ENCODE measurements at places on chromosomes 7 and 10. TPM values are rescaled to one million over a fixed set of nuclear protein-coding genes. Genes with fewer than 3 reads are reported as not detected.
A peak's percentile ranks its signal among the peaks of the same experiment; 100 is the strongest.

MYL7 gene
- total RNA-seq, result 12.5 TPM

KCND2 gene
- 3.7 TPM for total RNA-seq

MSS51 gene
- 4.9 TPM for total RNA-seq

GRCh38 chr7:127290116-127290655 lies 37.4 kb upstream of the GRM8 start:
- no peak for DNase-seq
- H3K4me3 ChIP-seq, result no peak overlapping the region
- H3K27ac ChIP-seq, result no peak overlapping the region
- peaks cover 28% of the 10 kb centered on the region for H3K27me3 ChIP-seq

DNA sequence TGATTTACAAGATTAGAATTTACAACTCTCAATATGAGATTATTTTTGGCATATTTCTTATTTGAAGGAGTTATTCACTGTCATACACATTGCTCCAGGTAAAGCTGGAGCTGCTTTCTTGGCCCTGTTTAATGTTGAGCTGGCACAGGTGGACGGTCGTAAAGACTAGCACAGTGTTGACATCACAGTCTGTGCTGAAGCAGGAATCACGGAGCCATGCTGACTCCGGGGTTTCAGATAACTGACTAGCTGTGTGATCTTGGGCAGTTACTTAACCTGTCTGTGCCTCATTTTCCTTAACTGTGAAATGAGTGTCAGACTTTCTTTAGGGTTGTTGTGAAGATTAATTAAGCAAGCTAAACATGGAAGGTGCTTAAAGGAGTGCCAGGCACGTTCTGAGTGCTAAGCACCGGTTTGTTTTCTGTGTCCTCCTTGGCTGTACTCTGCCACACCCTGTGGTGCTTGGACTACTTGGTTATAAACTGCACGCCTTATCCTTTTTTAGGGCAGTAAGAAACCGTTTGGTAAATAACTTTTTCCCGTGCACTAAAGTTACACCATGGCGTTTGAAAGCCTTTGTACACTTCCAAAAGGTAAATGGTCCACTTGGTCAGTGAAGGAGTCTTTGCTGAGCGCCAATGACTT lies 47.7 kb downstream of the DYNC2I1 start:
- peaks cover 24% of the 10 kb centered on the region for H3K36me3 ChIP-seq
- DNase-seq, result no peak
- H3K4me1 ChIP-seq, result no peaks in the 10 kb centered on the region
- H3K27me3 ChIP-seq, result no peaks in the 10 kb centered on the region

DNA sequence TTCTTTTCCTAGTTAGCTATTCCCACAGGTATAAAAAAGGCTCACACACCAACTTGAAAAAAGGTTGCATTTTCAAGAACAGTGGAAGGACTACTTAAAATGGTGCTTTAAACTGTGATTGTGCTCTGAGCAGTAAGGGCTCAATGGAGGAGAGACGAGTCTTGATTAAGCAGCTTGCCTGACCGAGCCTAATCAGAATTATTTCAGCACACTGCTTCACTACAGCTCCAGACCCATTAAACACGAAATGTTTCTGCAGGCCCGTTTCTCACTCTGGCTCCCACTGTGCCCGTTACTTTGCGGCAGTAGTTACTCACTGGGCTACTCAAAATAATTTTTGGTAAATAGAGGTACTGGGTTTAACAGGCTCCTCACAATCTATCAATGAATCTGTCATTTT lies 126.0 kb downstream of the NRCAM start:
- no peak for DNase-seq
- H3K4me1 ChIP-seq, result peaks cover 22% of the 10 kb centered on the region
- H3K36me3 ChIP-seq, result no peaks in the 10 kb centered on the region
- H3K27ac ChIP-seq, result no peak overlapping the region

GRCh38 chr7:50940621-50941020 lies 157.9 kb upstream of the GRB10 start:
- H3K27me3 ChIP-seq, result peaks cover 7% of the 10 kb centered on the region
- H3K4me1 ChIP-seq, result no peaks in the 10 kb centered on the region
- H3K27ac ChIP-seq, result no peak overlapping the region
- DNase-seq, result no peak
- H3K36me3 ChIP-seq, result no peaks in the 10 kb centered on the region

- no peak overlapping the region for H3K4me3 ChIP-seq
- peaks cover 1% of the 10 kb centered on the region for H3K27me3 ChIP-seq
- DNase-seq, result no peak
- peaks cover 5% of the 10 kb centered on the region for H3K4me1 ChIP-seq
Measured at GRCh38 chr10:58712141-58712540, 199.5 kb downstream of the BICC1 start.

DNA sequence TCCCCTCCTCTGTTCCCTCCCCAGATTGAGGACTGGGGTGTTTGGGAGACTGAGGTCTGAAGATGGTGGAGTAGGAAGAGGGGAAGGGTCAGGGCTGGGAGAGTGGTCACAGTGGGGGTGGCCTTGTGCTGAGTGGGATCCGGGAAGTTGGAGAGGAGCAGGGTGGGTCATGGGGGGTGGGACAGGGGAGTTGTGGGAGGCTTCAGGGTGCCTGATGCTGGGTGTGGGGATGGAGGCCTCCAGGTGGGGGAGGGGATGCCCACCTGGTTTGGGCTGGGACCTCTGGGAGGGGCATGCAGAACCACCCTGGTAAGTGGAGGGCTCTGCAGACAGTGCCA lies 2.6 kb downstream of the ZNF775 start:
- peaks cover 3% of the 10 kb centered on the region for H3K36me3 ChIP-seq
- H3K4me3 ChIP-seq, result no peak overlapping the region
- no peak for DNase-seq
- H3K4me1 ChIP-seq, result peaks cover 78% of the 10 kb centered on the region

DNA sequence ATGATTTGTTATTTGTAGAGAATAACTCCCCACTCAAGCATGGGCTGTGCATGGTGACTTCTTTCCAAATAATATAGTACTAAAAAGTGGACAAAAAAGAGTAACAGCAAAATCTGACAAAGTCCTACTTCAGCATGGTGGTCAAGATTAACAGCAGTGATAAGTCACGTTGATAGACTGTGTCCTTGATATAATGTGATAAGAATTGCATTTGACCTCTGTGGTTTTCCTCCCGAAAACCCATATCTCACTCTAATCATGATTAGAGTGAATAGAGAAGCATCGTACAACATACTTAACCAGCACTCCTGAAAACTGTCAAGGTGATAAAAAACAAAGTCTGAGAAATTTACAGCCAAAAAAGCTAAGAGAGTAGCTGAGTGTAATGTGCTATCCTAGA lies 42.4 kb downstream of the REEP3 start:
- peaks cover 7% of the 10 kb centered on the region for H3K36me3 ChIP-seq
- H3K27ac ChIP-seq, result peak overlapping the region; percentile 20
- H3K27me3 ChIP-seq, result no peaks in the 10 kb centered on the region
- DNase-seq, result no peak

DNA sequence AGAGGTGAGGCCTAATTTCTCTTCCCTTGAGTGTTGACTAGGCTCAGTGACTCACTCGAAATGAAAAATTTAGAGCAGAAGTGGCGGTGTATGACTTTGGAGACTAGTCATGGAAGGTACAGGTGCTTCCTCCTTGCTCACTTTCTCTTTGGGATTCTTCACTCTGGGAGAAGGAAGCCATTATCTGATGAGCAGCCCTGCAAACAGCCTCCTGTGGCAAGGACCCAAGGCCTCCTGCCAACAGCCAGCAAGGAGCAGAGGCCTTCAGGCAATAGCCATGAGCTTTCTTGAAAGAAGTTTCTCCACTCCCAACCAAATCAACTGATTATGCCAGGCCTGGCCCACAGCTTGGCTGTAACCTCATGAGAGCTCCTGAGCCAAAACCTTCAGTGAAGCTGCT lies 369.6 kb upstream of the VWC2 start:
- H3K4me3 ChIP-seq, result no peak overlapping the region
- H3K27me3 ChIP-seq, result no peaks in the 10 kb centered on the region
- no peak overlapping the region for H3K27ac ChIP-seq
- peaks cover 7% of the 10 kb centered on the region for H3K4me1 ChIP-seq
- DNase-seq, result no peak
- no peaks in the 10 kb centered on the region for H3K36me3 ChIP-seq

- peaks cover 15% of the 10 kb centered on the region for H3K27me3 ChIP-seq
- H3K36me3 ChIP-seq, result no peaks in the 10 kb centered on the region
Measured at GRCh38 chr10:79946271-79947082, 2.4 kb downstream of the SFTPD start.

DNA sequence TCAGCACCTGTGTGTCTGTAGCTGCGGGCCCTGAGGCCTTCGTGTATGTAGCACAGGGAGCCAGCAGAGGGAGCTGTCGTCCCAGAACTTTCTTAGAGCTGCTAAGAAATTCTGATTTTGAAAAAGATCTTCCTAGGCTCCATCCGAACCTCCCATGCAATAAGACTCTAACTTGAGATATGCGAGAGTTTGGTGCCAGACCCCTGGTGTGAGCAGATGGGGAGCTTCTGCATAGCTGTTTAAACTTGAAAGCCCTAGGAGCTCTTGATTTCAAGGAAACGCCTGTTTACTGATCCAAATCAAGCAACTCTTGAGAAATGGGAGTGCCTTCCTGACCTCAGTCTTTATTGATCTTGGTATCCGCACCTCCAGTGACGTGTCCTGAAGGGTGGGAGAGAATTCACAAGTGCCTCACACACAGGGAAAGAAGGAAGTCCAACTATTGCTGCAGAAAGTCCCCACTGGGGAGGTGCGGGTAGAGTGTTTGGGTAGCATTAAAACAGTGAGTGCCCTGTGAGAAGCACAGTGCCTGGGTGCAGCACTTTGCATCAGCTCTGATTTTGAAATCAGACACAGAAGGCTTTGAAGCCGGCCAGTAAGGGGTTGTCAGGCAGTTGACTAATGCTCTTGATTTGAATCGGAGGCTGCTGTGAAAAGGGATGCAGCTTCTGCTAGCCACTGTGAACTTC lies 66.4 kb upstream of the STRIP2 start:
- peaks cover 5% of the 10 kb centered on the region for H3K4me1 ChIP-seq
- no peak overlapping the region for H3K4me3 ChIP-seq
- no peaks in the 10 kb centered on the region for H3K36me3 ChIP-seq
- peak; percentile 78 for DNase-seq
- H3K27ac ChIP-seq, result no peak overlapping the region

DNA sequence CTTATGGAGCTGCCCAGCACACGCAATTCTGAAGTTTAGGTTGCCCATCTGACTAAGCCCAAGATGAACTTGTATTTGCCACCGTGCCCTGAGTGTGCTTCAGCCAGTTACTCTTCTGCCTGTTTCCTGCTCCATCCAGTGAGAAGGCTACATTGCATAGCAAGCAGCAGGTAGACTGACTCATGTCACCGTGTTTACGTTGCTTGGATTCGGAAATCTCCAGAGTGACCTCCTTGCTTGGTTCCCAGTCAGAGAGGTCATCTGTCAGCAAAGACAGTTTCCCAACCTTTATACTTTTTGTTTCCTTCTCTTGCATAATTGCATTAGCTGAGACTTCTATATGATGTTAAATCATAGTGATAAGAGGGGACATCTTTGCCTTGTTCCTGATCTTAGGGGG lies 30.9 kb downstream of the NACAD start:
- no peak overlapping the region for H3K4me3 ChIP-seq
- H3K27me3 ChIP-seq, result no peaks in the 10 kb centered on the region
- H3K27ac ChIP-seq, result no peak overlapping the region
- DNase-seq, result no peak
- H3K36me3 ChIP-seq, result peaks cover 20% of the 10 kb centered on the region

DNA sequence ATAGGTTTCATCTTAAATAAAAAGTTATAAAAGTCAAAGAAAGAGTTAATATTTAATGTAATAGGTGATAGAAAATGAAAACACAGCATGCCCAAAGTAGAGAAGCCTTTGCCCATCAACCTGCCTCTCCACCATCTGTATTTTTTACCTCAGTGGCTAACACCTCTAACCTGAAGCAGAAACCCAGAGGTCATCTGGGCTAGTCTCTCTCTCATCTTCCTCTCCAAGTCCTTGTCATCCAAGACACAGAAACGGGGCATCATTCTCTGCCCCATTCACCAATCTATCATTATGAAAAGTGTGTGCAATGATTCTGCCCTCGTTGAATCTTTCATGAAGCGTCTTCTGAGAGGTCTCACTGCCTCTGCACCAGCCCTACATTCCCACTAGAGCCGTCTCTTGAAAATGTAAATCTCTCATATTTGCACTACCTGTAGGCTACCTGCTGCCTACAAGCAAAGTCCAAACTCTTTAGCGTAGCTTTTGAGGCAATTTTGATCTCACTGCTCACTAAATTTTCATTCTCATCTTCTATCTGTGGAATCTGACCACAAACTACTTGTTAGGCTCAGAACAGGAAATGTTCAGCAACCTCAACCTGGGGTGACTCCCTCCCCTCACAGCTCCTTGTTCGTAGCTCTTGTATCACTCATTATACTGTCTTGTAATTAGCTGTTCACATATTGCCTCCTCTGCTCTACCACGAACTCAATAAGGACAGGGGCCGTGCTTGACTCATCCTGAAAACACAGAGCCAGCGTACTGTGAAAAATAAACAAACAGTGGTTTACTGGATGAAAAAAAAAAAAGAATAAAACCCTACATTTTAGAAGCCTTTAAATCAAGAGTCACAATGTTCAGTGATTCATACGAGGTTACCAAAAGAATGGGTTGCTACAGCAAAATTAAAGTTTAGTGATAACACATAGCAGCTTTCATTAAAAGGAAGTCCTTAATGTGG lies 83.1 kb downstream of the CTNNA3 start:
- H3K4me1 ChIP-seq, result peaks cover 25% of the 10 kb centered on the region
- no peak for DNase-seq
- H3K4me3 ChIP-seq, result no peak overlapping the region
- no peaks in the 10 kb centered on the region for H3K36me3 ChIP-seq

DNA sequence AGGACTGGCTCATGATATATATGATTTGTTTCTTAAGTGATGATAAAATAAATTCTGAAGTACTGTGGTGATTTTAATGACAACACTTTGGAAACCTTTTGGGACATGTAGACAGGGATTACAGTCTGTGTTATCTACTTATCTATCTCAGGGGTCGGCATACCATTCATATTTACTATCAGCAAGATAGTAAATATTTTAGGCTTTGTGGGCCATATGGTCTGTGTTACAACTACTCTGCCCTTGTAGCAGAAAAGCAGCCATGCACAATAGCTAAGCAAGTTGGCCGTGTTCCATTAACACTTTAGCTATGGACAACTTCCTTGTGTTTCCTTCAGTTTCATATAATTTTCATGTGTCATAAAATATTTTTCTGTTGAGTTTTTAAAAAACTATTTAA lies 97.8 kb upstream of the PRPS1L1 start:
- H3K4me1 ChIP-seq, result peaks cover 68% of the 10 kb centered on the region
- H3K27ac ChIP-seq, result peak overlapping the region; percentile 95
- H3K27me3 ChIP-seq, result no peaks in the 10 kb centered on the region
- H3K4me3 ChIP-seq, result no peak overlapping the region

GRCh38 chr7:30280631-30281030 lies 3.8 kb upstream of the ZNRF2 start:
- DNase-seq, result no peak
- no peaks in the 10 kb centered on the region for H3K36me3 ChIP-seq
- H3K27ac ChIP-seq, result no peak overlapping the region
- no peak overlapping the region for H3K4me3 ChIP-seq
- no peaks in the 10 kb centered on the region for H3K27me3 ChIP-seq
- H3K4me1 ChIP-seq, result peaks cover 15% of the 10 kb centered on the region

- DNase-seq, result no peak
- no peak within 1 kb of the TSS for H3K27ac ChIP-seq
- no peaks in the 10 kb centered on the region for H3K4me1 ChIP-seq
- H3K27me3 ChIP-seq, result peaks cover 46% of the 10 kb centered on the region
Measured at GRCh38 chr7:150450491-150451001, at the start of gene GIMAP8. Gene GIMAP8 (plus strand): TSS chr7:150450630. CDS start chr7:150466699, 16,069 bp downstream.

All from mesothelial cell of epicardium (in vitro differentiated cells).